NCI-H345 (cell line): ENCODE measurements at places on chromosomes 6 and 20.
A peak's percentile ranks its signal among the peaks of the same experiment; 100 is the strongest.

DNA sequence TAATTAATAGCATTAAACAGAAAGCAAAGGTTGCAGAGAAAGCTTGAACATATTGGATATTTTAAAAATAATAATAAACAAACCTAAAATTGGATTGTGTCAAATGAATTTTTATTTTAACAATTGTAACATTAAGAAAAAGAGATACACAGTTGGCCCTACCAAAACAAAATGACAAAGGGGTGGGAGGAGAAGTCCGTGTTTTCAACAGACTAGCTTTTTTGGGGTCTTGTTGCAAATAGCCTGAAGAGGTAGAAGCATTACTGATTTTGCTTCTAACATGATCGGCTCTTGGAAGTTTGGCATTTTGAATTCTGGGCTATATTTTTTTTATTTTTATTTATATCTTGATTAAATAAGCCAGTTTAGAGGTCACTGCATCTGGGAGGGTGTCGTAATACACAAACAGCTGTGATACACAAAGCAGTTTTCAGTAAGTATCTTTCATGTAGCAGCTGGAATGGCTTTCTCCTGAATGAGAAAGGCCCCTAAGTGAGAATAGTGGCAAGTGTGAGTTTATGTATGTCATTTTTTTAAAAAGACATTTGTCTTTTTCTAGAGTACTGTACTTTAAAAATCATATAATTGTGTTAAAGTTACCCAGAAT, 85.5 kb upstream of the ZNF217 start:
- no peak for DNase-seq

- no peak for DNase-seq
Observed at GRCh38 chr20:53623134-53623453, 29.5 kb upstream of the ZNF217 start.

DNA sequence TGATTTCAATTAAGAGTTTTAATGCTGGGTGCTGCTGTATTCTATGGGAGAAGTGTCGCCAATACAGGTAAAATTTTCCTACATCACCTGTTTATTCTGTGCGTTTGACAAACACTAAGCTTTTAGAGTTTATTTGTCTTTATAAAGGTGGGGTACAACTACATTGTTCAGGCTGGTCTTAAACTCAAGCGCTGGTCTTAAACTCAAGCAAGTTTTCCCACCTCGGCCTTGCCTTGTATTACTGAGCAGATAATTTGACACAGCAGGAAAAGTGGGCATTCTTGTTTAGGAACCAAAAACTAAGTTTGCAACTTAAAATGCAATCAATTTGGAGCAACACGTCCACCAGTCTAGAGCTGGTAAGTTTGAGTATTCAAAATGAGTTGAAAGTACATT, 112.9 kb upstream of the BTN3A2 start:
- no peak for DNase-seq

GRCh38 chr20:33009214-33010132, 2.0 kb downstream of the BPIFB2 start:
- no peak for DNase-seq

DNA sequence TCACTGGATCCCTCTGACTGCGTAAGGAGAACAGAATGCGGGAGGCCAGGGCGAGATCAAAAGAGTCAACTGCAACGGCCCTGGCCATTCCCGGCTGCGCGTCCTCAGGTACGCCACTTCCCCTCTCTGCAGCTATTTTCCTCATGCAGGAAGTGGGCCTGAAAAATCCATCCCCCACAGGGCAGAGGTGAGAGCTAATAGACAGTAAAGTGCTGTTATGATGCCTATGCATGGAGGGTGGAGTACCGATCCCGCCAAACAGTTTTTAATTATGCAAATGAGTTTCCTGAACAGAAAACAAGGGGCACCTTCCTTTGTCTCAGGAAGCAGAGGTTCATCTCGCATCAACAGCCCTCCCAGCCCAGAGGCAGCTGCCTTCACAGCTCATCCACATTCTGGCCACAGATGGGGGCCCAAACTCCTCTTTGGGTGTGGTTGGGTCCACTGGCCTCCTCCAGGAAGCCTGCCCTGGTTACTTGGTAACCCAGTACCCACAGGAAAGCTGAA, 9.3 kb downstream of the PREX1 start:
- DNase-seq, result no peak

DNA sequence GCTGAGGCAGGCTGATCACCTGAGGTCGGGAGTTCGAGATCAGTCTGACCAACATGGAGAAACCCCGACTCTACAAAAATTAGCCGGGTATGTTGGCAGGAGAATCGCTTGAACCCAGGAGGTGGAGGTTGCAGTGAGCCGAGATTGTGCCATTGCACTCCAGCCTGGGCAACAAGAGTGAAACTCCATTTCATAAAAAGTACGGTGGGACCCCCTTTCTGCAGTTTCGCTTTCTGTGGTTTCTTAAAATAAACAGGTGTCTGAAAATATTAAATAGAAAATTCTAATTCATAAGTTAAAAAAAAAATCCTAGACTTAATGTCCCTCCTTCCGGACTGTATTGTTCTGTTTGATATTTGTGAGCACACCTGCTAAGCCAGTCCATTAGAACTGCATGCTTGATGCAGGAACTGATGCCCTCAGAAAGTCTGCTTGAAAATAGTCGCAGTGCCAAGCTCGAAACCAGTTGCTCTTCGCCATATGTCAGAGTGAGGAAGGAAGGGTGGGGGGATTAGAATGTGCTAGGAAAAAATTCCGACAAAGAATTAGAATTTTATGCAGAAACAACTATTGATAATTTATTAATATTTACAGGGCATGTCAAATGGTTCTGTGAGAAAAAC, 85.9 kb downstream of the JARID2 start:
- DNase-seq, result no peak

DNA sequence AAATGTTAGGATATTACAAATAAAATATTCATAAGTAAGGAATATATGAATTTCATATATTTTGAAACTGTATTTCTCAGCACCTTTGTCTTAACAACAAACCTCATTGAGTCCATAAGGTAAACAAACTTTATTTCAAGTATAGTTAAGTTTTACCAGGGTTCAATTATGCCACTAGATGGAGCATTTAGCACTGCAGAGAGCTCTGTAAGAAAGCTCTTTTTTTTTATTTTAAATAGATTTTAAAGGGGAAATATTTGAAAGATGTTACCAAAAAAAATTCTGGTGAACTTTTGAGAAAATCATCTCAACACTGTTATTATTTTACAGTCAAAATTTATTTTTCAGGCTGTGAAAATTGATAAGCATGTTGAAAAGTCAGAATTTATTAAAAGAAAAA, 955.2 kb upstream of the EYS start:
- DNase-seq, result no peak

DNA sequence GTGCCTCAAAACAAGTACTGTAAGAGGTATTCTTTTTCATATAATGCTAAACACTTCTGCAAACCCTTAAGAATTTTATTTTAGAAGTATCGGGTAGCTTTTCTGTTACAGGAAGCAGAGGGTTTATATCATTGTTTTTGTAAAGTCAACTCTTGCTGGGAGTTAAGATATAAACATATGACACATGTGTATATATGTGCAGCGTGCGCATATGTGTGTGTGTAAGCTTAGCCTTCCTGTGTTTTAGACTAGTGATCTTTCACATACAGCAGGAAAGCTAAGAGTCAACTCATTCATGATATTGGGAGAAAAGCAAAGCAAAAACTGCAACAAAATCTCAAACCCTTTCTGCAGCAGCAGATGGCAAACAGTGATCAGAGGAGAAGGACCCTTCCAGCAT, 102.4 kb downstream of the ARID1B start:
- no peak for DNase-seq

GRCh38 chr6:150631283-150631983, 31.7 kb downstream of the PLEKHG1 start:
- DNase-seq, result no peak

DNA sequence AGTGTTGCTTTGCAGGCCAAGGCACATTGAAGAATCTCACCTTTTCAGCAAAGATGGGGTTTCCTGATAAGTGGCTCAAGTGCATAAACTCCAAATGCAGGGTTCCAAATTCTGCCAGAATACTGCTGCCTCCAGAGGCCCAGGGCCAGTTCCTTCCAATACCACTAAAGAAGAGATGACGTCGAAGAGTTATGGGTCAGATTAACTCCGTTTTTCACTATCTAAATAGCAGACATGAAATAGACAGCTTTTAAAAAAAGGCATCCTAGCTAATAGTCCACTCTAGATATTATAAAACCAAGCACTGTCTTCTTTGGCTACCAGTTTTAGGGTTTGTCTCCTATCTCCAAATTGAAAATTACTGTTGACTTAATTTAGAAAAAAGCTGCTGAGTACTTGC, 126.3 kb upstream of the FAM184A start:
- no peak for DNase-seq

DNA sequence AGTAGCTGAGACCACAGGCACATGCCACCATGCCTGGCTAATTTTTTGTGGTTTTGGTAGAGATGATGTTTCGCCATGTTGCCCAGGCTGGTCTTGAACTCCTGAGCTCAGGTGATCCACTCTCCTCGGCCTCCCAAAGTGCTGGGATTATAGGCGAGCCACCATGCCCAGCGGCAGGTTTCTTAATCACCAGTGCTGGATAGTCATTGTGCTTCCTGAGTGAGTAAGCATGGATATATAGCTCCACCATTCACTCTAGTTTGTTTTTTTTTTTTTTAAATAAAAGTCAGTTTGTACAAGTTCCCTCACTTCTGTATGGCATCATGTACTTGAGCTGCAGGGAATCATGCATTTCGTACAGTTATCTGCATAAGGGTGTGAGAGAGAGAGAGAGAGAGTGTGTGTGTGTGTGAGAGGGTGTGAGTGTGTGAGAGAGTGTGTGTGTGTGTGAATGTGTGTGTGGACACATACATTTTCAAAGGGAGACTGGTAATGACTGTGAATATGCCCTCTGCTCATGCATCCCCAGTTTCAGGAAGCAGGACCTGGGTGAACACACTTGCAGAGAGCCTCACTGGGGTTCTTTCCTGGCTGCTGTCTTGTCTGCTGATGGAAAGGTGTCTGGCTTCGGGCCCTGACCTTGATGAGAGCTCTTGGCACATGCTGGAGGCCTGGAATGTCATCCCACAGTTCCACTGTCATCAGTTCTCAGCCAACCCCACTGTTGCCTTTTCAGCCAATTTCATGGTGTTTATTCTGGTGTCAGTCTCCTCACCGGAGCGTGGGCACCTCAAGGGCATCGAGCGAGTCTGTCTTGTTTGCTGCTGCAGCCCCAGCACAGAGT, 65.0 kb upstream of the XRN2 start:
- no peak for DNase-seq

- DNase-seq, result peak; percentile 82
Observed at GRCh38 chr6:75934643-75935472, 137.6 kb downstream of the IMPG1 start.

GRCh38 chr20:47354714-47355488, 1.6 kb downstream of the ZMYND8 start:
- DNase-seq, result no peak

DNA sequence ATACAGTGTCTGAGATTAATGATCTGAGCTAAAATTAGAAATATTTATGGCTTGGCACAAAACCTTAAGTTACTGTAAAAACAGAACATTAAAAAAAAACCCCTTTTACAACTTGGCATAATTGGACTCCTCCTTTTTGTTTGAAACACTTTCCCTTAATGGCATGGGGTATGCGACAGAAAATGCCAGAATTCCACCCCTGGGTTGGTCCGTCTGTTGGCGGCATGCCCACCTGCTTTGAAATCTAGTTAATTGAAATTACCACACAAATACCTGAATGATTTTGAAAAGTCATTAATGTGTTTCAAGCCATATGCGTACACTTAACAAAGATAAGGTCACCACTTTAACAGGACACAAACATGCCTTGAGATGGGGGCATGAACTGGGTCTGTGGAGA, 175.1 kb upstream of the FOXQ1 start:
- DNase-seq, result no peak

GRCh38 chr20:24495266-24495665, 25.8 kb downstream of the SYNDIG1 start:
- DNase-seq, result no peak

- DNase-seq, result no peak
Observed at GRCh38 chr6:22651731-22652130, 82.4 kb downstream of the HDGFL1 start.

- no peak for DNase-seq
Observed at GRCh38 chr20:1784586-1784985, 110.6 kb upstream of the SIRPA start.

DNA sequence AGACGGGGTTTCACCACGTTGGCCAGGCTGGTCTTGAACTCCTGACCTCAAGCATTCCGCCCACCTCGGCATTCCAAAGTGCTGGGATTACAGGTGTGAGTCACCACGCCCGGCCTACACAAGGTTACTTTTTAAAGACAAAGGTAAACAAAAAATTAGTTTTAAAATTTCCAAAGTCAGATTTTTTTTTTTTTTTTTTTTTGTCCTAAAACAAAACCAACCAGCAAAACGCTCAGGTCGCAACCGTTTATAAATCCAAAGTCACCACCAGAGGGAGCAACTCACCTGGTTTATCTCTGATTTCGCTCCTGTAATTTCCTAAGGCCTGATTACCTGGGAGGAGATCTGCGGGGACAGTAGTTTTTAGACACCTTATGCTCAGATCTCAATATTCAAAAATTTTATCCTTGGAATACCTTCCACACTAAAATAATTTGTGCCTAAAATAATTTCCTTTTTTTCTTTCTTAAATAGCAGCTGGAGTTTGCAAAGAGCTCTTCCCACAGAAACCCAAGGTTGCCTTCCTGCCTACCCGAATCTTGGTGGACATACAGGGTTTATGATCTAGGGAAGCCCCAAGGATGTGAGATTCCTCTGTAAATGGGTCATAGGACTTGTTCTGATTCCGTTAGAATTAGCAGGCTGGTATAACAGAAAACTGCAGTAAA, 19.8 kb upstream of the TREM1 start:
- DNase-seq, result peak; percentile 81

- no peak for DNase-seq
Observed at GRCh38 chr6:40176152-40176551, 241.9 kb upstream of the MOCS1 start.

GRCh38 chr6:161186173-161186769, 87.6 kb downstream of the AGPAT4 start:
- DNase-seq, result no peak

DNA sequence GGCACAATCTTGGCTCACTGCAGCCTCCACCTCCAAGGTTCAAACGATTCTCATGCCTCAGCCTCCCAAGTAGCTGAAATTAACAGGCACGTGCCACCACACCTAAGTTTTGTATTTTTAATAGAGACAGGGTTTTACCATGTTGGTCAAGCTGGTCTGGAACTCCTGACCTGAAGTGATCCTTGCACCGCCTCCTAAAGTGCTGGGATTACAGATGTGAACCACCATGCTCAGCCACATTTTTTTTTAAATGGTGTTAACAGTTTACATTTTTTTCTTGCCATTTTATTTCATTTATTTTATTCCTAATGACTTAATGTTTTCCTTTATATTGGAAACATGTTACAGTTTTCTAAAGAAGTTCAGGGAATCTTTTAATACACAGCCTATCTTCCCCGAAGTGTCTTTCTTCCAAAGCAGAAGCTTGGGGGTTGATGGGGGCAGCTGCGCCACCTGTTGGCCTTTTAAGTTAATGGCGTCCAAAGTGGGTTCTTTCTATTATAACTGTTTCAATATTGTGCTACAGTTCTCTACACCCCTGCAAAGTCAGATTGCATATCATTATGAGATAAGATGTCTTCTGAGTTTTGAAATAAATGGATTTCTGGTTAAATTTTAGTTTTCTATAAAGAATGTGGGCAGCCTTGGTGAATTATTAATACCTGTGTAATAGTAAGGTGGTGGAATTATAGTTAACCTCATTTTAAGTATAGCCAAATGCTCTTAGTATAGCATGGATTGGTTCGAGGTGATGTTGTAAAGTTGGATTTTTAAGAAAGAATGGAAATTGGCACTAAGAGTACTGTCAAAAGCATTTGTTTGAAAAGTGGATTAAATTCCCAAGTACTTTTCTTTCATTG, 42.0 kb upstream of the PLCG1 start:
- peak; percentile 61 for DNase-seq

GRCh38 chr20:7696311-7696710, 243.9 kb downstream of the HAO1 start:
- no peak for DNase-seq
